ENCODE measurements at places on chromosomes 6 and 20.

- DNase-seq, result no peak
Observed at GRCh38 chr6:14501914-14502313, 384.3 kb downstream of the CD83 start.

- no peak for DNase-seq
Observed at GRCh38 chr20:49347156-49347555, 69.3 kb upstream of the ZNFX1 start.

- DNase-seq, result no peak
Observed at GRCh38 chr6:30914854-30915590, 984 bp downstream of the VARS2 start.

DNA sequence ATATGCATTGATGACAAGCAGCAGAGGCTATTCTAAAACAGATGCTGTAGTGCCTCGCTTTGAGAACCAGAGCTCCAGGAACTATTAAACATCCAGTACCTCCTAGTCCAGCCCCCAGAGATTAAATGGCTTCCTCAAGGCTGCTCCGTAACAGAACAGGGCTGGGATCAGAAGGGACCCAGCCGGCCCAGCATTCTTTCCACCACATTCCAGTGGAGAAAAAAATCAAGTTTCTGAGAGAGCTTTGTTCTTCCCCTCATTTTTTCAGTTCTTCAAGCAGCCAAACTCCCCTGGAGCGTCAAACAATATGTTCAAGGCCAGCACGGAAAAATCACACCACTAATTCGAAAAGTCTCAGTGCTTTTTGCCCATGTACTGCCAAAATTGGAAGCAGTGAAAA, 5.8 kb upstream of the STMND1 start:
- no peak for DNase-seq

- DNase-seq, result no peak
Observed at GRCh38 chr6:134810402-134810801, 139.5 kb downstream of the ALDH8A1 start.

DNA sequence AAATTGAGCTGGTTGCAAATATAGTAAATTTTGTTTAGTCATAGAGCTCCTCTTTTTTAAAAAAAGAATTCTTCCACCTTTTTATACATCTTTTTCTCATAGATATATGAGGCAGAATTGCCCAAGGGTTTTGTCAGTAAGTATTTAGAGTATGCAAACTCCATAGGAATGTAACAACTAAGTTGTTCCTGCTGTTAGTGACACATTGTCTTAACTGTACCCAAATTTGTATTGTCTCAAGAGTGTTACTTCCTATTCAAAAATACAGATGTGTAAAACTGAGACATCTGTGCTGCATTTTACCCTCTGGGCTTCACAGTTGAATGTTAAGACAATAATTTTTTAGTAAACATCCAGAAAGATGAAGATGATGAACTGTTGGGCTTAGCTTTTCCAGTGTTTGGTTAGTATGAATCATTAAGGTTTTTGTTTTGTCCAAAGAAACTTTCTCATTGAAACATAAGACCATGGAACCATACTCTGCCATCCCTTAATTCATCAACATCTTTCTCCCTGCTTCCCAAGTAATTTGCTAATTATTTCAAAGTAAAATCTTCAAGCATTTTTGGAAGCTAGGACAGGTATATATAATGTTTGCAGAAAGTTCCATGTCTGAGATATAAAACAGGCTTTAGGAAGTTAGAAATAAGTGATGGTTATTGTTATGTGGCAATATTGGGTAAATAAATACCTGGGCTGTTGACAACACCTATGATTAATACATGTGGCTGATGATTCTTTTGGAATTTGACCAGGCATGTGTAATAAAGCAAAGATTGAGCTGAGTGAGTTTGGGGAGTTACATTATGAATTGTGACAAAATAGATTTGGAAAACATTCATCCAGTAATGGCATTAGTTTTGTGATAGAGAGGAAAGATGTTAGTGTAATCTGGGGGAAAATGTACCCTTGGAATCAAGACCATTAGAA, 11.2 kb downstream of the OGFRL1 start:
- no peak for DNase-seq

DNA sequence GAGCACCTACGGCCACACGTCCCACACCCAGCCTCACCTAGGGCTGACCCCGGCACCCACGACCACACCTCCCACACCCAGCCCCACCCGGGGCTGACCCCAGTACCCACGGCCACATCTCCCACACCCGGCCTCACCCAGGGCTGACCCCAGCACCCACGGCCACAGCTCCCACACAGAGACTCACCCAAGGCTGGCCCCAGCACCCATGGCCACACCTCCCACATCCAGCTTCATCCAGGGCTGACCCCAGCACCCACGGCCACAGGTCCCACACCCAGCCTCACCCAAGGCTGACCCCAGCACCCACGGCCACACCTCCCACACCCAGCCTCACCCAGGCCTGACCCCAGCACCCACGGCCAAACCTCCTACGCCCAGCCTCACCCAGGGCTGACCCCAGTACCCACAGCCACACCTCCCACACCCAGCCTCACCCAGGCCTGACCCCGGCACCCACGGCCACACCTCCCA, 36.7 kb downstream of the NINL start:
- no peak for DNase-seq

DNA sequence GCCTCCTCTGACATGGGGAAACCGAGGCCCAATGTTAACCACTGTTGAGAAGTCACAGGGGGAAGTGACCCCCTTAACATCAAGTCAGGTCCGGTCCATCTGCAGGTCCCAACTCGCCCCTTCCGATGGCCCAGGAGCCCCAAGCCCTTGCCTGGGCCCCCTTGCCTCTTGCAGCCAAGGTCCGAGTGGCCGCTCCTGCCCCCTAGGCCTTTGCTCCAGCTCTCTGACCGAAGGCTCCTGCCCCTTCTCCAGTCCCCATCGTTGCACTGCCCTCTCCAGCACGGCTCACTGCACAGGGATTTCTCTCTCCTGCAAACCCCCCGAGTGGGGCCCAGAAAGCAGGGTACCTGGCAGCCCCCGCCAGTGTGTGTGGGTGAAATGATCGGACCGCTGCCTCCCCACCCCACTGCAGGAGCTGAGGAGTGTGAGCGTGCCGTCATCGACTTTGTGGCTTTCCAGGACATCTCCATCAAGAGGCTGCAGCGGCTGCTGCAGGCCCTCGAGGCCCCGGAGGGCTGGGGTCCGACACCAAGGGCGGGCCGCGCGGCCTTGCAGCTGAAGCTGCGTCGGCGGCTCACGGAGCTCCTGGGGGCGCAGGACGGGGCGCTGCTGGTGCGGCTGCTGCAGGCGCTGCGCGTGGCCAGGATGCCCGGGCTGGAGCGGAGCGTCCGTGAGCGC, 1.6 kb downstream of the TNFRSF6B start:
- no peak for DNase-seq

GRCh38 chr6:8905757-8906156, 470.4 kb upstream of the SLC35B3 start:
- DNase-seq, result no peak

GRCh38 chr6:158049055-158050028, 67.7 kb downstream of the SYNJ2 start:
- no peak for DNase-seq

DNA sequence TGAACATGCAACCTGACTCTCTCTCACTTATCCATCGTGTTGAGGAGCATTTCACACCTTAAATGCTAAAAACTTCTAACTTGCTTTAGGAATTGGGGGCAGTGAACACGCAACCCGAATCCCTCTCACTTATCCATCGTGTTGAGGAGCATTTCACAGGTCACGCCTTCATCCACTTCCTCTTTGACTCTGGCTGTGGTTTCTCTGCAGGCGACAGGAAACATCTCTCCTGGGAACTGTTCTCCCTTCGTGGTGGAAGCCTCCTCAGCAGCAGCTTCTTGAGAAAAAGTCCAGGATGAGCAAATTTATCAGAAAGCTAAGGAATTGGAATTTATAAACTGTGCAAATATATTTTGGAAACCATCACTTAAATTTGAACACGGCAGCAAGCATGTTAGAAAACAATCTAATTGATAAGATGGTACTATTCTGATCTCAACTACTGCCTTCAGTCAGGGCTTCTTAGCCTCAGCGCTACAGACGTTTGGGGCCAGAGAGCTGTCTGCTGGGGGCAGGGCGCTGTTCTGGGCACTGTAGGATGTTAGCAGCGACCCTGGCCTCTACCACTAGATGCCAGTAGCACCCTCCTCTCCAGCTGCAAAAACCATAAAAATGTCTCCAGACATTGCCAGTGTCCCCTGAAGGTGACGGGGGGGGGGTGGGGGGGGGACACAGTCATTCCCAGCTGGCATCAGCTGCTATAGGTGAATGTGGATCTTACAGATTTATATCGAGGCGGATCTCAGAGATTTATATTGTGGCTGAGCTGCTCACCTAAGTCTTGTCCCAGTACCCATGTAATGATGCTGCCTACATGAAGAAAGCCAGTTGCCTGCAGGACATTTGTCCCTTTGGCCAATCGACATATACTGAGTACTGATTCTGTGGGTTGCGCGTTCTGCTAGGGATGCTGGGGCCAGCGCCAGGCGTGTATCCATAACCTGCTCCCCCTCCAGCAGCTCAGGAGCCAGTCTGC, 26.2 kb downstream of the CTCFL start:
- DNase-seq, result no peak

DNA sequence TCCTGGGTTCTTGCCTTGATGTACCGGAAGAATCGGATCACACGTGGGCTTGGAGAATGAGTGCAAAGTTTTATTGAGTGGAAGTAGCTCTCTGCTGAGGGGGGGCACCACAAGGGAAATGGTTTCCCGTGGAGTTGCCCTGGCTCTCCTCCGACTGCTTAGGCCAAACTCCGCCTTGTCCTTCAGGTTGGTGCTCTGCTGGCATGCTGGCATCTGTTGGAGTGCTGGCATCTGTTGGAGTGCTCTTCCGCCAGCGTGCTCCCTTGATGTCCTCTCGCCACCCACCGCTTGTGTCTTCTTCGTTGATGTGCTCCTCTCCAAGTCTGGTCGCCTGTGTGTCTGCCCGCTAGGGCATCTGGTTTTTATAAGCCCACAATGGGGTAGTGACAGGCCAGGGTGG, 317.1 kb upstream of the HSF2 start:
- no peak for DNase-seq

- peak; percentile 9 for DNase-seq
Observed at GRCh38 chr6:151323791-151324487, 67.4 kb downstream of the ZBTB2 start.

GRCh38 chr6:108528878-108529277, 31.8 kb upstream of the FOXO3 start:
- DNase-seq, result no peak

DNA sequence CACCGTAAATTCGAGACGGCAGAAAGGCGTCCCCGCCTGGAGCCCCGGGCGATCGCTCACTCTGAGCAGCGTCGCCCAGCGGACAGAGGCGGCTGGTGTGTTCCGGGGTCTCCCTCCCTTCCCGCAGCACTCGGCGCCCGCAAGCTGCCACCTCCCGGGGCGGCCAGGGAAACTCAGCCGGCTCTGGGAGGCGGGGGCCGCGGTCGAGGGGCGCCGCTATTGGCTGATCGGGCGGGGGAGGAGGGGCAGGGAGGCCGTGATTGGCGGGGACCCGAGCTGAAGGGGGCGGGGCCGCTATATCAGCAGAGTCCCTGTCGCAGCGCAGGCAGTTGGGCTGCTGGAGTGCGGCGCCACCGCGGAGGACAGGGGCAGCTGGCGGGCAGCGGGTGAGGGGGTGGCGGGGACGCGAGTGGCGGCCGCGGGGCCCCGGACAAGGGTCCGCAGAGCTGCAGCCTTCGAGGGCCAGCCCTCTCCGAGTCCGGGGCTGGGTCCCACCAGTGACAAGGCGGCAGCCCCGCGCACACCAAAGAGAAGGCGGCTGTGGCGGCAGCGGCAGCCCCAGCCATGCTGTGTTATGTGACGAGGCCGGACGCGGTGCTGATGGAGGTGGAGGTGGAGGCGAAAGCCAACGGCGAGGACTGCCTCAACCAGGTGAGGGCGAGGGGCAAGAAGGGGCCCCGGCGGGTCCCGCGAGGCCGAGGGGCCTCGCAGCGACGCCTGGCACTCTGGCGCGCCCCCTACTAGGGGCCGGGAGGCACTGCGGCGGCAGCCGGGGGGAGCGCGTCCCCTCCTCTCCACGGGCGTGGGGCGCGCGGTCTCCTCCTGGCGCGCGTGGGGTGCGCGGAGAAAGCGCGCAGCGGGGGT, at the start of gene MYLIP:
Gene MYLIP (plus strand): TSS at position 328 of the 864 bp plus-strand sequence. CDS start 237 bp downstream, at position 565.
- DNase-seq, result peak; percentile 97

DNA sequence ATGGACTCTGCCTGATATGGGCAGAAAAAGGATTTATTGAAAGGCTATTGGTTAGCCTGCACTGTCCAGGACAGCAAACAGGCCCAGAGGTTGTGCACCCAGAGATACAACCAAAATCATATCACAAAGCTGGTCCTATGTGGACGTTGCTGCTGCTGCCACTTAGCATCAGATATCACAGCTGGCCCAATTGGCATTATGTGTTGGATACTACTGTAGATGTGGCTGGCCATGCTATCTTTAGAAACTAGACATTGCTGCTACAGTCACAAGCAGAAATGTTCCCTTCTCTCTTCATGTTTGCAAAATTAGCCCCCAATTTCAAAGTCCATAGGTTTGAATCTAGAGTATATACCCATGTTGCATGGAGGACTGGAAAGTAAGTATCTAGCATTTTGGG, 42.2 kb upstream of the CEP85L start:
- DNase-seq, result no peak

GRCh38 chr6:167588181-167588919, 238.4 kb upstream of the AFDN start:
- DNase-seq, result no peak

DNA sequence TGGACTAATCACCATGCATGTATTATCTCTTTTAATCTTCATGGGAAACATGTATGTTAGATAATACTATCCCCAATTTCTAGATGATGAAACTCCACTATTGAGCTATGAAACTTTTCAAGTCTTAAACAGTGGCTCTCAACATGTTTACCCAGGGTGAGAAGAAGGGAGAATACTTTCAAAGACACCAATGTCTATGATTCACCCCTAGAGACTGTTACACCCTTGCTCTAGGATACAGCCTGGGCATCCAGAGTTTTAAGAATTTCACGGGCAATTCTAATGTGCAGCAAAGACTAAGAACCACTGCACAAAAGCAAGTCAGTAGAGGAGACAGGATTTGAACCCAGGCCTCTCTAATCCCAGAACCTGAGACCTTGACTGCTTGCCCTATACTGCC, 47.8 kb downstream of the GFOD1 start:
- no peak for DNase-seq

- DNase-seq, result no peak
Observed at GRCh38 chr6:28240471-28240870, 11.6 kb downstream of the ZKSCAN4 start.

Measured in activated CD8-positive, alpha-beta memory T cell treated with anti-CD3 and anti-CD28 coated beads for 1 hour (primary cell).